ENCODE measurements at places on chromosomes 6 and 20.
A peak's percentile ranks its signal among the peaks of the same experiment; 100 is the strongest.

GRCh38 chr6:42068173-42068572 is 17.8 kb downstream of the TAF8 start:
- DNase-seq, result no peak

DNA sequence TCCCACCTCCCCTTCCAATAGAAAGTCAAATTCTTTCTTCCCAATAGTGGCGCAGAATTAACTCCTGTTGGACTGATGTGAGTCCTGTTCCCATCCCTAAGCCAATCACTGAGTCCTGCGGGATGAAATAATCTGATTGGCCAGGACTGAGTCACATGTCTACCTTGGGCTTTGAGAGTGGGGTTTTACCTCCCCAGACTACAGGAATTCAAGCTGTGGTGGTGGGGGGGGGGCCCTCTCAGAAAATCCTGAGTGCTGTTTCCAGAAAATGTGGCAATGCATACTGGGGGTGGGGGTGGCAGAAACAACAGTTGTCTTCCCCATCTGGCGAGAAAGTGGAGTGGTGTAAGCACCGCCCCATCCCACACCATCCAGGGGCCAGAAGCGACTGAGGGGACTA is 65.7 kb downstream of the CTCFL start:
- no peak for DNase-seq

- DNase-seq, result no peak
Measured at GRCh38 chr6:39778581-39779255, 13.5 kb upstream of the DAAM2 start.

GRCh38 chr6:43774776-43775534 is 4.9 kb downstream of the VEGFA start:
- peak; percentile 20 for DNase-seq

- no peak for DNase-seq
Measured at GRCh38 chr6:1613688-1614447, 4.2 kb downstream of the FOXC1 start.

GRCh38 chr6:68229566-68229965 is 405.5 kb upstream of the ADGRB3 start:
- no peak for DNase-seq

GRCh38 chr20:62310757-62311121 is 7.9 kb downstream of the ADRM1 start:
- no peak for DNase-seq

GRCh38 chr6:85923013-85923430 is 280.3 kb upstream of the SYNCRIP start:
- DNase-seq, result no peak

DNA sequence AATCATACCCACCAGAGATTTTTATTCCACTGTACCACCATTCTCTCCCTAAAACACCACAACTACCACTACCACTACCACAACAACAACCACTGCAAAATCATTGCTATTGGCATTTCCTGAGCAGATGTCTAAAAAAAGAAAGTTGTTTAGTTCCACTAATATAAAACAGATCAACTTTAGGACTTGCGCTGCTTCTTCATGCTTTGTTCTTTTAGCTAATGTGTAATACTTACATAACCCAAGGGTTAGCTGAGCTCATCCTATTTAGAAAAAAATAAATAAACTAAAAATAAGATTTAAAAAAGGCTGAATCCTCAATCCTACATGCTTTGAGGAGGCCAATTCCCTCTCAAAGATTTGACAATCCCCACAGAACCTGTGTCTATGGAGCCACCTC is 11.4 kb downstream of the IYD start:
- DNase-seq, result no peak

DNA sequence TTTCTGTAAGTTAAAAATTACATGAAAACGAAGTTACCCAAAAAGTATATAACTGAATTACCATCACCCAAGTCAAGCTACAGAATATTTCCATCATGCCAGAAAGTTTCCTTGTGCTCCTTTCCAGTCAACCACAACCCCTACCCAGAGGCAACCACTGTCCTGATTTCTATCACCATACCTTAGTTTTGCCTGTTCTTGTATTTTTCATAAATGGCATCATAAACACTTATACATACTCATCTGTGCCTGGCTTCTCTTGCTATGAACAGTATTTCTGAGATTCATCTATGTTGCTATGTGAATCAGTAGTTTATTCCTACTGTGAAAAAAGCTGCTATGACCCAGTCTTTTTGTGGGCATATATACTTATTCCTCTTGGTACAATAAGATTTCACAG is 7.4 kb downstream of the FKBP5 start:
- DNase-seq, result no peak

DNA sequence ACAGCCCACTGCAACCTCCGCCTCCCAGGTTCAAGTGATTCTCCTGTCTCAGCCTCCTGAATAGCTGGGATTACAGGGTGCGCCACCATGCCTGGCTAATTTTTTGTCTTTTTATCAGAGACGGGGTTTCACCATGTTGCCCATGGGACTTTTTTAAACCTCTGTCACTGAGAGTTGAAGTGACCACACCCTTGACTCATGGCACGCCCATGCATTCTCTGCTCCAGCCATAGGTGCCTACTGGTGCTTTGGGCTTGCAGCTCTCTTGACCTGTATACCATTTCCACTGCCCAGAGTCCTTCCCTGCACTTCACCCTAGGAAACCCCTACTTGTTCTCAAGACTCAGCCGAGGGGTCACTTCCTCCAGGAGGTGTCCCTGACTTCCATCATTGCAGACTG is 2.4 kb upstream of the SCRT2 start:
- DNase-seq, result no peak

DNA sequence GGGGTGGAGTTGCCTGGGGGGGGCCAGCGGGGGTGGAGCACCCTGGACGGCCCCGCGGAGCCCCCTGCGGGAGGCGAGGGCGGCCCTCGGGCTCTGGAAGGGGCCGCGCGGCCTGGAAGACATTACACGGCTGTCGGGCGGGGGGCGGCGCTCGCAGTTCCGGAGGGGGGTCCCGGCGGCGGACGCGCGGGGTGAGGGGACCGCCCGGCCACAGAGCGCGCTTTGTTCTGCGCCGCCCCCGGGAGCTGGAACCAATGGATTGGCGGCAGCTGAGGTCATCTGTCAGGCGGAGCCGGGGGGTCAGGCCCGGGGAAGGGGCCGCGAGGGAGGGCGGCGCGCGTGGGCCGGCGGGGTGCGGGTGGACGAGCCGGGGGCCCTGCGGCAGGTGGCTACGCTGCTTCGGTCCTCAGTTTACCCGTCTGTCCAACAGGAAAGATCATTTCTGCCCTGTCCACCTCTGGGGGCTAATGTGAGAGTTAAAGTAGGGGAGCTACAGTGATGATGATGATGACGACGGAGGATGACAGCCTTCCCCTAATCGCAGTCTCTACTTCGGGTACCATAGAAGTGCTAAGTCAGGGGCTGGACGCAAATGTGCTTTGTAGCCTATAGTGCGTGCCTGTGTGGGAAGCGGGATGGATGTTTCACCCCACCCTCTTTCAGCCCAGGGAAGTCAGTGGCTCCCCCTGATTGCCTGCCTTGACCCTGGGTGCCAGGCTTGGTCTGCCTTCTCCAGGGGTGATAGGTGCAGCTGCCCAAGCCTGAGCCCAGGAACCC is 10.4 kb downstream of the SRXN1 start:
- no peak for DNase-seq

DNA sequence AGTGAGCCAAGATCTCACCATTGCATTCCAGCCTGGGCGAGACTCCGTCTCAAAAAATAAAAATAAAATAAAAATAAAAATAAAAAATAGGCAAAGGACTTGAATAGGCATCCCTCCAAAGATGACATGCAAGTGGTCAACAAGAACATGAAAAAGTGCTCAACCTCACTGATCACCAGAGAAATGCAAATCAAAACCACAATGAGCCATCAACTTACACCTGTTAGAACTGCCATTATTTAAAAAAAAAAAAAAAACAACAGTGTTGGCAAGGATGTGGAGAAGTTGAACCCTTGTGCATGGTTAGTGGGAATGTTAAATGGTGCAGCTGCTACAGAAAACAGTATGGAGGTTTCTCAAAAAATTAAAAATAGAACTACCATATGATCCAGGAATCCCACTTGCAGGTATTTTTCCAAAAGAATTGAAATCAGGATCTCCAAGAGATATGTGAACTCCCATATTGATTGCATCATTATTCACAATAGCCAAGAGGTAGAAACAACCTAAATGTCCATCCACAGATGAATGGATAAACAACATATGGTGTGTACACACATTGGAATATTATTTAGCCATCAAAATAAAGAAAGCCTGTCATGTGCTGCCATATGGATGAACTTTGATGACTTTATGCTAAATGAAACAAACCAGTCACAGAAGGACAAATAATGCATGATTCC is 2.8 kb downstream of the C20orf203 start:
- DNase-seq, result no peak

- DNase-seq, result no peak
Measured at GRCh38 chr6:16043171-16044135, 85.4 kb upstream of the MYLIP start.

DNA sequence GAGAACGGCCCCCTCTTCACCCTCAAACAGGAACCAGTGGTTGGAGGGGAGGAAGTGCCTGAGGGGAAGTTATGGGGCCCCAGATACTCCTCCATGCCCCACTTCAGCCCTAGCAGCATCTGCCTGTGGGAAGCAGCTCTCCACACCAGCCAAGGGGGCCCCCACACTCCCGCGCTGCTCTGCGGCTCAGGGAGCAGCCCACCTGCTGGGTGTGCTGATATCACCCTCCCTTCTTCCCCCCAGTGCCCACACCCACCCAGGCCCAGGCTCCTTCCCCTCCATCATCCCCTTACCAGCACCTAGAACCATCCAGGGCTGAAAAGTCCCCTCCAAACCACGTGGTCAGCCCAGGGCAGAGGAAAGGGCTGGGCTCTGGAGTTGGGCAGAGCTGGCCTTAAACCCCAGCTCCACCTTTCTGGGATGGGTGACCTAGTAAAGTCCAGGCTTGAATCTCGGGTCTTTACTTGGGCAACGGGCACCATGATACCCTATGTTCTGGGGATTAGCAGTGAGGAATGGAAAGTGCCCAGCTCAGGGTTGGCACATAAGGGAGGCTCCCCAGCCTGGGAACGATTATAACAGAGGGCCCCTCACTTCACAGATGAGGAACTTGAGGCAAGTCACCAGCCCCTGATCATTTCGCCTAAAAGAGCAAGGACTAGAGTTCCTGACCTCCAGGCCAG is 663 bp downstream of the LST1 start:
- DNase-seq, result no peak

- DNase-seq, result no peak
Measured at GRCh38 chr6:39516471-39516870, 194.0 kb upstream of the KCNK16 start.

GRCh38 chr6:127718694-127719093 is 141.7 kb downstream of the C6orf58 start:
- DNase-seq, result no peak

DNA sequence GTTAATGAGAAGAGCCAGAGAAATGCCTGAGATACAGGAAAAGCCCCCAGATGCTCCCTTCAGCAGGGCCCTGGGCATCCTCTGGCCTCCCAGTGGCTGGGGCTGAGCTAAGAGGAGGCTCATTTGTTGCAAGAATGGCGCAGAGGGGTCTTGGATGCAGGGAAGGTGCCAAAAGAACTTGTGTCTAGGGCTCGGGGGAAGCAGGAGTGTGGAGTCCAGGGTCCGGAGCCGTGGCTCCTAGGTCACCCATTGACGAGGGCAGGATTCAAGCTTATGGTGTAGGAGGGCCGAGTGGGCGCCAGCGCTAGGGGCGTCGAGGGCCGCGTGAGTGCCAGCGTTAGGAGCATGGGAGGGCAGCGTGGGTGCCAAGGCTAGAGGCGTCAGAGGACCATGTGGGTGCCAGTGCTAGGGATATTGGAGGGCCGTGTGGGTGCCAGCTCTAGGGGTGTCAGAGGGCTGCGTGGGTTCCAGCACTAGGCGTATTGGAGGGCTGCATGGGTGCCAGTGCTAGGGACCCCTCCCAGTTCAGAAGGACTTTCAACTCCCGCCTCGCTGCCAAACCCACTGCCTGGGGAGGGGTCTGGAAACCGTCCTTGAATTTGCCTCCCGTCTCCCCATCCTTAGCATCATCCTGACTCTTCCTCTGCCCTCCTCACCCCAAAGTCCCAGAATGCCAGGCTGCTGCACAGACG is 250.5 kb upstream of the AFDN start:
- DNase-seq, result no peak

DNA sequence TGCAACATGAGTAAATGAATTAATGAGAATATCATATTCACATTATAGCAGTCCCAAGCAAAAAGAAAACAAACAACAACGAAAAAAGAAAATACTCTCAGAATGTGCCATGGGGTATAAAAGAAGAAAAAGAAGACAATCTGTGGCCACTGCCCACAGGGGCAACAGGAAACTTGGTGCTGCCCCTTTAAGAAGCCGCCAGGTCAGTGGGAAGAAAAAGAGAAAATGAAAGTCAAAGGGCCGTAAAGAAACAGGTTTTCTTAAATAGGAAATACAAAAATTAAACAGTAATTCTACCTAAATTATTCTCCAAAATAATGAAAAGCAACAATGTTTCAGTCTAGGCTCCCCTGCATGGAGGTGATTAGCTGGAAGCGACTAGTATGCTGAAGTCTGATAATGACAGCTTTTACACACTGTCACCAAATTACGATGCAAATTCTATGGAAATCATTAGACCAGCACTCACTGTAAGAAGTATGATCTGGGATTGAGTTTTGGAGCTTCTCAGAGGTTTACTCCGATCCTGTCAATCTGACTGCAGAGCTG is 23.6 kb downstream of the GMDS start:
- DNase-seq, result no peak

DNA sequence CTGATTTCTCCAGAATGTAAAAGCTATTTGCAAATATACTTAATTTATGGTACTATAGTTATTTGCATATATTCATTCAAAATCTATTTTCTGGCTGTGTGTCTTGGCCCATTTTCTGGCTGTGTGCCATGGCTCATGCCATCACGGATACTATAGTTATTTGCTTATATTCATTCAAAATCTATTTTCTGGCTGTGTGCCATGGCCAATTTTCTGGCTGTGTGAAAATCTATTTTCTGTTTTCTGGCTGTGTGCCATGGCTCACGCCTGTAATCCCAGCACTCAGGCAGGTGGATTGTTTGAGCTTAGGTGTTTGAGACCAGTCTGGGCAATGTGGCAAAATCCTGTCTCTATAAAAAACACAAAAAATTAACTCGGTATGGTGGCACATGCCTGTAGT is 28.9 kb upstream of the RIPK1 start:
- DNase-seq, result peak; percentile 32

GRCh38 chr20:43994486-43995100 is 79.9 kb downstream of the TOX2 start:
- DNase-seq, result no peak

GRCh38 chr20:5882166-5882565 is 68.2 kb downstream of the TRMT6 start:
- no peak for DNase-seq
